ENCODE measurements at places on chromosomes 3 and 15.

DNA sequence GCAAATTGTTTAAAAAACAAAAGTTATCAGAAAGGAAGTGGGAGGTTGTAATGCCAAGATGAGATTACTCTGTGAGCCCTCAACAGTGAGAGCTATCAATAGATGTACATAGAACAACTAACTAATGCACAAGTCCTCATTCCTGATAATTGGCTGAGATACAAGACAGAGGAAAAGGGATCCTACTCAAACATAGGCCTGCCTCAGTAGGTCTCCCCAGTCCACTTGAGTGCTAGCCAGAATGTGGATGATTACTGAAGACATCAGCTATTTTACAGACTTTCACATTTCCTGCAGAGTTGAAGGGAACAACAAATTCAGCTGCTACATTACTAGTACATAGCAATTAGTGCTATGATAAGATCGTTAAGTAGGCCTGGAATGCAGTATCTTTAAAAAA lies 981.9 kb downstream of the TUSC7 start:
- DNase-seq, result no peak

GRCh38 chr3:16343101-16343500 lies 78.1 kb downstream of the OXNAD1 start:
- DNase-seq, result no peak

DNA sequence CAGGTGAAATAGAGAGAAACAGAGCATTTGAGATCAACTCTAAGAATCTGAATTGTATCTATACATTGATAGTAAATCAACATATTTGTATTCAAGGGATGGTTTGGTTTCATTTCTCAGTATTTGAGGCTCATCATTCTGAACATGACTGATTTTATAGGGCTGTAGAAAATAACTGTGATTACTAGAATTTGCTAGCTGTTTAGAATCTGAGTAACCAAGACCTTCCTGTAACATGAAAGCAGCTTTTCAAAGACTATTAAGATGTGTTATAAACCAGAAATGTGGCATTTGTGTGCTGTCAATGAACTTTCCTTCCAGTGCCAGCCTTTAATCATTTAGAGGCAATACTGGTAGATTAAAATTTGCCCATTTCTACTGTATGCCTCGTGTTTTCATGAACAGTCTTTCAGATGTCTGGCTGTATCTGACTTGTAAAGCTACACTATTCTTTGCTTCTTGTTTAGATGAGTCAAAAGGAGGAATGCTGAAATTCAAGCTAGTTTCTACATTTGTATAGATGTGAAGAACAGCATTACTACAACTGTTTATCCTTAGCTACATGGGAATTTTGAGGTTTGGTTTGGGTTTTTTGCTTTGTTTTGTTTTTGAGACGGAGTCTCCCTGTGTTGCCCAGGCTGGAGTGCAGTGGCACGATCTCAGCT lies 137.3 kb upstream of the BHLHE40 start:
- DNase-seq, result no peak

DNA sequence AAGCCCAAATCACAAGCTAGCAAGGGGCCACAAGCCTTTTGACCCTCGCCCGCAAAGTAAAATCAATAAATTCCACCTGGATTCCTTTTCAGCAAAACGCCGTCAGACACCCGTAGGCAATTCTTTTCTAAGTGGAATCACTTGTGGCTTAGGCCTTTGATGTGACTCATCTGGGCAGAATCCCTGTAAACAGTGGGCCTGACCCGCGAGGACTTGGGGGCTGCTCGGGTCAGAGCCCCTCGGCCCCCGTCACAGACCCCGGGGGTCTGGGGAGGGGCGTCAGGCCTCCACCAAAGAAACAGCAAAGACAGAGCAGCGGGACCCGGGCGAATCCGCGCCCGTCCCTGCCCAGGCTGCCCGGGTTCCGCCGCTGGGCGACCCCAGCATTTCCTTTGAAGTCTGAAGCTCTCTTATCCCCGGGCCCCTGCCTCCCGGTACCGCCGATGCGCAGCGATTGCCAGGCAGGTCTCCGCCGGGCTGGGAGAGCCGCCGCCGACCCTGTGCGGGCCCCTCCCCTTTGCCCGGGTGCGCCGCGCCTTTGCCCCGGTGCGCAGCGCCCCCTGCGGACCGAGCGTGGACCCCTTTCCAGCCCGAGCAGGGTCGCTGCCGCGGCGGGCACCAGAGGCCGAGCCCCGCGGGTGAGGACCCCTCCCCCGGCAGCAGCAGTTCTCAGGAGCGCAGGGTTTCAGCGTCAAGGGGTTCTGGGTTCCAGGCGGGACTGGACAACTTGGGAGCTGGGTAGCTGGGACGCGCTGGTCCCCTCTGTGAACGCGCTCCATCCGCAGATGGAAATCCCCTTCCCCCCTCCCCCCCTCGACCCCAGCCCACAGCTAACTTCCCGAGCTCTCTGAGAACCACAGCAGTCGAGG lies 178.3 kb downstream of the UACA start:
- no peak for DNase-seq

GRCh38 chr3:184160456-184160855 lies 5.3 kb downstream of the DVL3 start:
- DNase-seq, result no peak

GRCh38 chr3:105228696-105229095 lies 138.0 kb upstream of the ALCAM start:
- DNase-seq, result no peak

DNA sequence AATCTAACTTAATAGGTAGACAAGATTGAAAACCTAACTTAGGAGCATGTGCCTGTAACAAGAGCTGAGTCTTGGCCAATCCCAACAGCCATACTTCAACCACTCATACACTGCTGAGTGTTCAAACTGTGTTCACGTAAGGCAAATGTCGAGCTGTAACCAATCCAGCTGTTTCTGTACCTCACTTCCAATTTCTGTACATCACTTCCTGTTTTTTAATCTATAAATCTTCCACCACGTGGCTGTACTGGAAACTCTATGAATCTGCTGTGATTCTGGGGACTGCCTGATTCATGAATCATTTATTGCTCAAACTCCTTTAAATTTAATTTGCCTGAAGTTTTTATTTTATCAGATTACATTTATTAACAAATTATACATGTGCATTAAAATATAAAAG lies 44.6 kb upstream of the NEDD4 start:
- no peak for DNase-seq

DNA sequence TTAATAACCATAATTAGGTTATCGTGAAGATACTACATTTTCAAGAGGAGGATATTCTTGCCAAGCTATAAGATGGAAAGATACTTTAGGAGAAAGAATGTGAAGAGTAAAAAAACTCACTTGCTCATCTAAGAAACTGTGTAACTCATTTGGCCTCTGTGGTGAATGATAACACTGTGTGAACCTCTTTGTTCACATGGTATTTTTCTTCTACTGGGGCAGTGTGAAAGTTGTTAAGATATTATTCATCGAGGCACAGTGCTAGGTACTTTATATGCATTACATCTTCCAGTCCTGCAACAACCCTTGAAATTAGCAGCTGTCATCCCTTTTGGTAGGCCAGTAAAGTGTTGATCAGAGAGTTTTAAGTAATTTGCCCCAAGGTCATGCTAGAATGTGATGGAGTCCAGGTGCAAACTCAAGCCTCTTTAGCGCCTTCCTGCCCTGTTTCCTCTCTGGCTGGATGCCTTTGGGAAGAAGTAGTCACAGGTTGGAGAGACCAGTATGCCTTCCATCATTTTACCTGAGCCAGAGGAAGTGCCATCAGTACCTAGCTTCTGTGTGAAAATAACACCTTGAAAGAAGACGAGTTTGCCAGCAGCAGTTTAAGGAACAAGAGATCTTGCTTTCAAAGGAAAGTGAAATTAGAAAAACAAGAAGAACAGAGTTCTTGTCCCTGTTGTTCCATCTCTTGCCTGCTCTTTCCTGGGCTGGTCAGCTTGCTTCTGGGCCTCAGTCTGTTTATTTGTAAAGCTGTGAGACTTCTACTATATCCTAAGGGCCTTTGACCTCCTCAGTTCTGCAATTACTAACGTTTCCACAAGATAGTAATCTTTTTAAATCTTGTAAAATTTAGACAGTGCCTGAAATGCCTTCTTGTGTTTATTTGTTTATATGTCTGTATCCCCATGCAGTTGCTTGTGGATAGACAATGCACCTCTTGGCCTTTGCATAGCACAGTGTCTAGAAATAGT lies 179.3 kb downstream of the FNDC3B start:
- no peak for DNase-seq

DNA sequence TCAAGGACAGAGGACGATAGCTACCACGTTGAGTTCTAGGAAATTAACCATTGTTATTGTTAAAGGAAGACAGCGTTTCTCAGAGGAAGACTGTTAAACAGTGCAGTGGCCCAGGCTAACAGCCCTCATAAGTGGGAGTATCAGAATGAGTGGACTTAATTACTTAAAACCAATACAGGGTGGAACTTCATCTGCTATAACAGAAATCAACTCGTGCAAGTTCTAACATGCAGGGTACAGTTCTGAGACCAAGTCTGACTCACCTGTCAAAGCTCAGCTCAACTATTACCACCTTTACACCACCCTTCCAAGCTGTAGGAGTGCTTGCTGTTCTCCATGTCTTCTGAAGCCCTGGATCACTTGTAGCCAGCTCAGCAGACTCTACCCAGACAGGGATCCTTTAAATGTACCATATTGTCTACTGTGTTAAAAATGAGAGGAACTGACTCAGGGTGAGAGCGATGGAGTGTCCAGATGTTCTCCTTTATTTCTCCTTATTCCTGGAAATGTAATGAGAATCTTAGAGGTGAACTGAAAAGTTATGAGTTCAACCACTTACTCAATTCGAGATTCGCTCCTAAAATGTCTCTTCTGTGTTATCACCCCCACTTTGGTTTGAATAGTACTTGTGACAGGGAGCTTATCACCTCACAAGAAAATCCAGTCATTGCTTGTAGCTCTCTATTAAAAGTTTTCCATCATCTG lies 26.5 kb downstream of the CD86 start:
- DNase-seq, result no peak

DNA sequence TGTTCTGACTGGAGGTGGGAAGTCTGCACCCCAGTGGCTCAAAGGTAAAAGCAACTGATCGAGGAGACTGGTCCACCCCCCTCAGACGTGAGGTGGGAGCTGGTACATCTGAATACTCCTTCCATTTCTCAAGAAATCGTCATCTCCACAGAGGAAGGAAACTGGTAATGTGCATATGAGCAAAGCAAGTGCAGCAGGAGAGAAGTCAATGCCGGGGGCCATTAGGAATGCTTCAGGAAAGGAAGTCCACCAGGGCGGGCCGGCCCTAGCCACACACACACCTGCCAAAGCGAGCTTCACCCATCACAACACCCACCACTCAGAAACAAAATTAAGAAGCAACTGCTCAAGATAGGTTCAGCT lies 8.5 kb downstream of the TBC1D2B start:
- DNase-seq, result no peak

GRCh38 chr3:127209155-127209839 lies 16.4 kb downstream of the PRR23E start:
- DNase-seq, result no peak

GRCh38 chr3:71350998-71351397 lies 232.5 kb downstream of the FOXP1 start:
- DNase-seq, result no peak

- no peak for DNase-seq
Measured at GRCh38 chr3:126607214-126607908, 47.6 kb downstream of the TXNRD3 start.

GRCh38 chr3:40608091-40608490 lies 83.3 kb downstream of the ZNF621 start:
- no peak for DNase-seq

GRCh38 chr15:86432861-86433260 lies 353.2 kb downstream of the AGBL1 start:
- no peak for DNase-seq

DNA sequence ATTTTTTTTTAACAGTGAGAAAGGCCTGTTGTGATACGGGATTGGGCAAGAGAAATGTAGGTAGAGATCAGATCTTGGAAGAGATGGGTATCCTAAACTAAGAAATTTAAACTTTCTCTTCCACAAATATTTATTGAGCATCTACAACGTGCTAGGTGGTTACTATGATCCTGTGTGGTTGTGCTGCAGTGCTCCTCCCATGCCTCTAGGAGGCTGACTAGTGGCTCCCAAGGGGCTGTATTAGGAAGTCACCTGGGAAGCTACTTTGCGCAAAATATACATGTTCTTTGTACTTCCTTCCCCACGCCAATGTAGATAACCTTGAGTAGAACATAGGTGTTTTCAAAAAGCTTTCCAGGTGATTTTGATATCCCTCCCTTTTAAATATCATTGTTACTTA lies 27.2 kb downstream of the USP3 start:
- no peak for DNase-seq

DNA sequence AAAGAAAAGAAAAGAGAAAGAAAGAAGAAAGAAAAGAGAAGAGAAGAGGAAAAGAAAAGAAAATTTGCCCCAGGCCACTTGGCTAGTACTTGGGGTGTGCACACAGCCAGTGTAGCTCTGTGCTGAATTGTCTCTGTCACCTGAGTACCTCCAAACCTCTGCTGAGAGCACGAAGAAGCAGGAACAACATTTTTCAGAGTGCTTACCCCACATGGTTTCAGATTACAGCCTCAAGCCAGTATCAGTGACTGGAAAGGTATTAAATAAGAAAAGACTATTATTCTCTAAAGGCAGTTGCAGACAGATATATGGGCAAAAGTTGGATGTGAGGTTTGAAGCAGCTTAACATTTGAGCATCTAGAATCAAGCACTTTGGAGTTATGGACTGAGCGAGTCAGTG lies 113.3 kb upstream of the PHLDB2 start:
- DNase-seq, result no peak

- no peak for DNase-seq
Measured at GRCh38 chr3:64460141-64460730, 227.6 kb downstream of the ADAMTS9 start.

- DNase-seq, result no peak
Measured at GRCh38 chr3:140205598-140205997, 270.6 kb downstream of the CLSTN2 start.

DNA sequence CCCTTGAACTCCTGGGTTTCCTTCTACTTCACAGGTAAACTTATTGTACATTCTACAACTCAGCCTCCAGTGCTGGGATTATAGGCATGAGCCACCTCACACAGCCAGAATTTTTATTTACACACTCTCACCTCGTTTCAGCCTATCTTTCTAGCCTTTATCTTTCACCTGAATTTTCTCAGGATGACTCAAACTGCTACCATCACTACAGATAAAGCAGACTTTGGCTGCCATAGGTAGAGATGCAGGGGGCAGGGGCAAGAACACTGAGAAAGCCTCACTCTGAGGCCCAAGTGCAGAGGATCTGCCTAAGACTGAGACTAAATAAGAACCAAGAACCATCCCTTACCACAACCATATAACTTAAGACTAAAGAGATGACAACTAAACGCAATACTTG lies 59.0 kb downstream of the ETFA start:
- DNase-seq, result no peak

- DNase-seq, result no peak
Measured at GRCh38 chr3:121545049-121545573, 677 bp downstream of the POLQ start.

DNA sequence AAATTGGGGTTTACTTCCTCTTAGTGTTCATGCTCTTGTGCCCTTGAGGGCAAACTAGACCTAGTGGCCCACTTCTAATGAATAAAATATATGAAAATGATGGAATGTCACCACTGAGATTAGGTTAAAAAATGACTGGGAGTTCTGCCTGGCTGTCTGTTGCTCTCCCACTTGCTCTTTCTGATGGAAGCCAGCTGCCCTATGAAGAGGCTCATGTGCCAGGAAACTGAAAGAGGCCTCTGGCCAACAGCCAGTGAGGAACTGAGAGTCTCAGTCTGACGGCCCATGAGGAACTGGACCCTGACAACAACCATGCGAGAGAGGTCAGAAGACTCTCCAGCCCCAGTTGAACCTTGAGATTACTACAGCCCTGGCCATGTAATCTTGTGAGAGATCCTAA lies 107.1 kb upstream of the FHIT start:
- no peak for DNase-seq

GRCh38 chr15:64911311-64912186 lies at the start of gene ANKDD1A:
ANKDD1A (plus strand) TSS chr15:64911902; CDS start chr15:64911931, 29 bp downstream.
- DNase-seq, result no peak

- no peak for DNase-seq
Measured at GRCh38 chr15:54506977-54507524, 528.8 kb downstream of the UNC13C start.
